ENCODE measurements at places on chromosomes 4 and X.

GRCh38 chr4:183289688-183290087 is 30.4 kb downstream of the CLDN22 start:
- no peak for DNase-seq

DNA sequence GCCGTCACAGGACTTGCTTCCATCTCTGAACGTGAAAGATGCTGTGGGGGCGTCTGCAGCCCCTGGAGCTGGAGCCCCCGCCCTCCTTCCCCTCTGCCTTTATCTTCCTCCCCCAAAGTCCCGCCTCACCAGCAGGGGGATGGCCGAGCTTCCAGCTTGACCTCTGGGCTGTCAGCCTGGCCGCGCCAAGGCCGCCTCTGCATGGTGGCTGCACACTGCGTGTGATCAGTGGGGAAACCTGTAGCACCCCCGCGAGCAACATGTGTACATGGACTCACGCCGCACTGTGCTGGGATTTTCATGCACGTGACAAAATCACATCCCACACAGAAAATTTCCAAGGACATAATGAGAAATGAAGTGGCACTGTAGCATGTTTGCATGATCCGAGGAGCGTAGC is 26.5 kb upstream of the PSAPL1 start:
- no peak for DNase-seq

DNA sequence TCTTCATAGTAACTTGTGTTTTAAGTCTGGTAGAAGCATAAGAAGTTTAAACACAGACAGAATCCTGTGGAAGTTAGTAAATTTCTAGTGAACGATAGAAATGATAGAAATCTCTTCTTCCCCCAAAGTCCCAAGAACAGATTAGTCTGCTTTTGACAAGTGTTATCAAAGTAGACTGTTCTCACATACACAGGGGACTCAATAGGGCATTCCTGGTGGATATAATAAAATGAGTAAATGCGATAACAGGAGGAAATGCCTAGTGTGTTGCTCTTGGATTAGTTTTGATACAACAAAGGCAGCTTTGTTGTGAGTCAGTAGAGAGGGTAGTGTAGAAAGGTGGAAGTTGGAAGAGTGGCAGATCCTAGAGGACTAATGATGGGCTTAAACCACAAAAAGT is 43.5 kb downstream of the CLCN3 start:
- peak; percentile 40 for DNase-seq

- no peak for DNase-seq
Observed at GRCh38 chr4:81049907-81050306, 19.4 kb downstream of the BMP3 start.
